ENCODE measurements at places on chromosomes 1 and 21.

DNA sequence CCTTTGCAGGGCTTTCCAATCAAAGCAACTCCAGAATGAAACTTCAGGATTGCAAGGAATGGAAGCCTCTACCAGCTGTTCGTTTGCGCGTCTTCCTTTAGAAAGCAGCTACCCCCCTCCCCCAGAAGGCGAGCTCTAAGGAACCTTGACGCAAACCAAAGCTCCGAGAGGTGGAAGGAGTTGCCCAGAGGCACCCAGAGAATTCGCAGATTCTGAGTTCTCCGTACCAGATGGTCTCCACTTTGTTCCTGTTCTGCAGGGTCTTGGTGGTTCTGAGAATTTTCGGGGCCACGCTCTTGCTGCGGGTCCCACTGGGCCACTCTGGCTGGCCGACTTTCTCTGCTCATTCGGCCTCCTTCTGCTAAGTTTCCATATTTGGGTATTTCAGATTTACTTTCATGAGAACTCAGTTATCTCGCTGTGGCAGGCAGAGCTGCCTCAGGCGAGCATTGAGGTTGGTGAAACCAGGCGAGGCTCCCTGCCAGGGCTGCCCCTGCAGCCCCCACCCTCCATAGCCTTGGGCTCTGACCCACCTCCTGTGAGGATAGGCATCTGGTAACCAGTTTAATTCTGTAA, 801 bp downstream of the TRAF5 start:
- DNase-seq: no peak

- DNase-seq: no peak
Observed at GRCh38 chr1:207840380-207840779, 70.5 kb downstream of the CD34 start.

GRCh38 chr1:242718967-242719366, 194.5 kb upstream of the PLD5 start:
- no peak for DNase-seq

DNA sequence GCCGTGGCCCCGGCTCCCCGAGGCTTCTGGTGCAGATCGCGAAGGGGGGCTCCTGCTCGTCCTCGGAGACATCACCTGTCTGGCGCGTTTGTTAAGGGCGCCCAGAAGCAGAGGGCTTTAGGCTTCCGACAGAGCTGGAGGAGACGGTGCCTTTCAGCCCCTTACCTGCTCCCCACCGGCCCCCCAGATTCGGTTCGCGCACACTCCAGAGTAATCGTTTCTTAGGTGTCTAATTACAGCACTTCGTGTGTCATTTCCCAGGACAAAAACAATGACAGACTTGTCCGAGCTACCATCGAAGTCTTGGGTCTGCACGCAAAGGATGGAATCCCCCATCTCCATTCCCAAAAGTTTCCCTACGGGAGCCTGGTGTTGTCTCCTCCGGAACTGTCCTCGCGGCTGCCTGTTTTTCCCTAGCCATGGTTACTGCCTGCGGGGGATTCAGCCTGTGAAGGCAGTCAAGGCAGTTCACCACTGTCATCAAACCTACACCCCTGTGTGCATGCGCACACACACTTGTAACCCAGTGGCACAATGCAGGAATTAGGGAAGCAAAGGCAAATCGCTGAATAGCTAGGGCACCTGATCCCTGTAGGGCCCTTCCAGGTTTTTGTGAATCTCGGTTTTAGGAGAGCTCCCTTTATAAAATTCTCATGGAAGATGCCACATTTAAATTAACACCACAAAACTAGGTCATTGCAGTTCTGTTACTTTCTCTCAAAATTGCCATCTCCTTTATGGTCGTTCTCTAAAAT, 738 bp upstream of the CDC42BPA start:
- DNase-seq: no peak

DNA sequence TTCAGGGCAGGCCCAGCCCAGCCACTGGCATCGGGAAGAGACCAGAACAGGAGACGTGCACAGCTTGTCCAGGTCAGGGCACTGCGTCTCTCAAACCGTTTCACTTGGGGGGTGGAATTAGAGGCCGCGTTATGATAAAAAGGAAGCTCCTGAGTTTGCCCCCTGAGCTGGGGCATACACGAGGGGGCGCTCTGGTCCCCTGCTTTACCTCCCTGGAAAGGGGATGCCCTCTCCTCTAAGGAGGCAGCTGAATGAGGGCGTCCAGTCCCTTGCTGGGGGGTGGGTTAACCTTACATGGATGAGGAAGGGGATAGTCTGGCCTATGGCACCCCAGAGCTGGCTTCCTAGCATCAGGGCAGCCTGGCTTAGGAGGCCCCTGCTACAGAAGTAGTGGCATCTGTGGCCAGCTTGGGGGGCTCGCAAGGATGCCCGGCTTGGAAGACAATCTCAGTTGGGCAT, 2.3 kb downstream of the MYOG start:
- DNase-seq: no peak

DNA sequence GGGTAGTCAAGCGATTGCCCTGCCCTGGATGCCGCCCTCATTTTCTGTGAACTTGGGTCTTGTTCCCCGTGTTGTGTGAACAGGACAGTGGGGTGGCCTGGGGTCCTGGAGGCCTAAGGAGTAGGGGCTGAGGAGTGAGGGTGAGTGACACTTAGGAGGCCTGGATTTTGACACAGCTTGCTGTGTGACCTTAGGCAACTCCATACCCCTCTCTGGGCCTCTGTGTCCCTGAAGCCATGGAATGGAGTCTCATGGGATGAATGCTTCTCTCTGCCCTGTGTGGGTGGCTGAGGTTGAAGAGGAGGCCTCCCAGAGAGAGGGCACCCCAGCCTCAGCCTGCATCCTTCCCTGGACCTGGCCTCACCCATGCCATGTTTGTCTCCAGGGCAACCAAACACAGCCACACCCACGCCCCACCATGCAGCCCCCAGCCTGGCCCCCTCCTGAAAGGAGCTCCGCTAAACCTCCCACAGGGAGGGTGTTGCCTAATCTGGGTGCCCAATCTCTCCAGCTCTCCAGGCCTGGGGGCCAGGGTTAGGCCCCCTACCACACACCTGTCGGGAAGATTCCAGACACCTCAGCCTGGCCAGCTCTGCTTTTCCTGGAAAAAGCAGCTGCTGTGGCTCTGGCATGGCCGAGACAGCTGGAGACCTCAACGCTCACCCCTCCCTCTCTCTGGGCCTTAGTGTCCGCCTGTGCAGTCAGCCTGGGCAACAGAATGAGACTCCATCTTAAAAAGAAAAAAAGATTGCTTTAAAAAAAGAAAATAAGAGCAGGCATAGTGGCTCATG, 9.9 kb downstream of the MYOM3 start:
- DNase-seq: no peak

DNA sequence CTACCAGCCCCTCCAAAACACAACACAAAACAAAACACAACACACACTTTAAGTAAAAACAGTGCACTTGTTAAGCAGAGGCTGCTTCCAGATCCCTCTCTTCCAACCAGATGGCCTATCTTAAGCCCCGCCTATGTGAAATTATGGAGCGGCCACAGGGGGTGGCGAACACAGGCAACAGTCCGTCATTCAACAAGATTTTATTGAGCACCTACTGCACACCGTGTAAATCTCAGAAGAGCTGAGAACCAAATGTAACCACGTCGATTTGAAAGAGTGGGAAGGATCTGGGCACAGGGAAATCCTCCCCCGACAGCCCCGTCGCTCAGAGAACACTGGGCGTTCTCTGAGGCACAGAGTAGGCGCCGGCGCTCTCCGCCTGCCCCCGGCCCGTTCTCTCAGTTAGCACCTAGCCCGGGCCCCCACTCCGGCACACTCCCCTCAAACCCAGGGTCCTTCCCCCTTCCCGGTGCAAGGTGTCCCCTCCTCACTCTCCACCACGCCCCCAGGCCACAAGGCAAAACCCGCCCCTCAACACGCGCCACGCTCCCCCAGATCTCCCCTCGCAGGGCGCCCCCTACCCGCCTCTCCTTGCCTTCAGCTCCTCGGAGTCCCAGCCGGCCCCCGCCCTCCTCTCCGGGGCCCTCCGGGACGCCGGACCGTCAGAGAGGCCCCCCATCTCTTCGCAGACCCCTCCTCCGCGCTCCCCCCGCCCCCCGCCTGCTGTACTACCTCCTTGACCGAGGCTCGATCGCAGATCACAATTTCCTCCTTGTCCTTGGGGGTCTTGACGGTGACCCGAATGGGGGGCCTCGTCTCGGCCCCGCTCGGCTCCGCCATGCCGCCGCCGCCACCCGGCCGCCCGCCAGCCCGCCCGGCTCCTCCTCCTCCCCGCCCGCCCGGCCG, 483 bp downstream of the UBQLN4 start:
- DNase-seq: peak; percentile 67

GRCh38 chr1:75970631-75971030, 38.4 kb upstream of the ASB17 start:
- no peak for DNase-seq

DNA sequence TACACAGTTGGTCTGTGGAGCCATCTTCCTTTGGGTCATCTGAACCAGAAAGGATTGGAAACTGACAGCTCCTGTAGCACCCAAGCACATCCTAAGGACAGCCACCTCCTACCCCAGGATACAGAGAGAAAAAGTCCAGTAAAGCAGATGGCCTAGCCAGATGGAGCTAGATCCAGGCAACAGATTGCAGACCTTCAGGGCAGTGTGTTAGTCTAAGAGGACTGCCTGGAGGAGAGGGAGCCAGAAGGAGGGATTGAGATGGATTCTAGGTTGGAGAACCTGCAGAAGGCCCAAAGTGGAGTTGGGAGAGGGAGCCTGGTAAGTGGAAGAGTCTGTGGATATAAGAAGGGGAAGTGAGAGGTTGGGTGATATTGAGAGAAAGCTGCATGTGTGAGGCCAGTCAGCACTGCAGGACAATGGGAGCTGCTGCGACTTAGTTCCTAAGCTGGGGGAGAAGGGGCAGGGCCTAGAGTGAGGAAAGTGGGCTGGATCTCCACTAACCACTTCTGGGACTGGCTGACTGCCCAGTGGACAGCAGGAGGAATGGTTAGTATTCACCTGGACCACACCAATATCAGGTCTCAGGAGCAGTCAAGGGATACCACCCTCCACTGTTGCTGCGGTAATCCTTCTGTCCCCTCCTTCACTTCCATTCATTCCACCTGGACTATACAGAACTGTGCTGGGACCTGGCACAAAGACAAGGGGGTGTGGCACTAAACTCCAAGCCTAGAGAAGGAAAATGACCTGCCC, 13.4 kb downstream of the BCAN start:
- no peak for DNase-seq

- DNase-seq: no peak
Observed at GRCh38 chr1:118151312-118151937, 33.6 kb downstream of the SPAG17 start.

DNA sequence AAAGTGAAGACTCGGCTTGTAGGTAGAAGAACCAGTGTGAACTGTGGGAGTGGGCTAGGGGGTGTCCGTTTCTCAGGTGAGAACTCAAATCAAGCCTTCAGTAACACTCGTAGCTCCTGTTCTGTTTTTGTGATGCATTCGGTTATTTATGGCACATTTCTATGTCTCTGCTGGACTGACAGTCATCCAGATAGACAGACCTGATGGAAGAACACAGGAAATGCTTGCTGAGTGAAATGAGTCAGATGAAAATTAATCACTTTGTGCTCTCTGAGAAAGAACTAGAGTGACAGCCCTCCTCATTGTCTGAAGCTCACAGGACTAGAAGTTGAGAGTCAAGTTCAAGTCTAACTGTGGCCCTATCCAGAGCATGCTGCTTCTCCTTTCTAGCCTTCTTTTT, 360.1 kb upstream of the PLXNA2 start:
- DNase-seq: no peak

- DNase-seq: no peak
Observed at GRCh38 chr1:119715542-119715941, 3.8 kb downstream of the PHGDH start.

DNA sequence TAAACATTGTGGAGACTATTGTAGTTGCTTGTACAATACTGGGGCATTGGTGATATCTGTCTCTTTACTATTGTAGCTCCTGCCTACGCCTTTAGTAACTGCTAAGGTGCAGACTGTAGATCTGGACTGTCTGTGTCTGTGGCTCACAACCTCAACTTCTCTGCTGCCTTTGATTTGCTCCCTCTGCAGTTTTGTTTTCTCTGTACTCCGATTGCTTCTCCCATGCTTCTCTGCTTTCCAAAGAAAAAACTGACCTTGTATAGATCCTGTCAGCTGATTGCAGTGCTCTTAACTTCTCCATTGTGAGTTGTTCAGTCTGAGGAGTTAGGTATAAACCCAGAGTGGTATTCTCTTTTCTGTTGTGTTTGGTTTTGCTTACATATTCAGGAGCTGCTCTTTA, 15.3 kb downstream of the MAGI3 start:
- no peak for DNase-seq

DNA sequence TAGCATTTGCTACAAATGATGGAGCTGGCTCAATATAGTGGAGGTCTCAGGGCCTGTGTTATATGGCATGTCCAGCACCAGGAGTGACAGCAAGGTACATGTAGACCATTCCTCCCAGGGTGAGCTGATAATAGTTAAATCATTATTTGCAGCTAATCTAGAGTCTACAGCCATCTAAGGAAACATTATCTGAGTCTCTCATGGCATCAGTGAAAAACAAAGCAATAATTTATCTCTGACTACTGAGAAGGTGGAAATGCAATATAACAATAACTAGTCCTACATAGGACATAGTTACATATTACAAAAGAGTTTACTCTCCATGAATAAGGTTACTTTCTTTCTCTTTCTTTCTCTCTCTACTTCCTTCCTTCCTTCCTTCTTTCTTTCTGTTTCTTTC, 143.4 kb upstream of the KCNK2 start:
- no peak for DNase-seq

GRCh38 chr1:227102056-227102455, 162.0 kb downstream of the COQ8A start:
- DNase-seq: no peak

GRCh38 chr1:17488995-17489767, 49.7 kb upstream of the RCC2 start:
- no peak for DNase-seq

DNA sequence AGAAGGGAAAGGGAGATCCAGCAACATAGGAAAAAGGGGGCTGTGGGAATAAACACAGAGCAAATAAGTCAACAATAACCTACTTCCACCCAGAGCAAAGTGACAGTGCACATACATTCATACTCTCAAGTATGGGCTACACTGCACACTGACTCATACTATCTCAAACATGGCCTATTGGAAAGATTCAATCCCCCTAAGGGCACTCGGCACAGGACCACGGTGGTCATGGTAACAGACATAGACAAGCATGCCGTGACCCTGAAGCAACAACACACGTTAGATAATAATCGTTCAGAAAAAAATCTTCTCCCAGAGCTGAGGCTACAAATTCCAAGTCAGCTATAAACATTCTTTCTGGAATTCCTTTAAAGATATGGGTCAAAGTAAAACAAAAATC, 16.8 kb upstream of the JAK1 start:
- DNase-seq: no peak

- no peak for DNase-seq
Observed at GRCh38 chr1:233993651-233994050, 89.2 kb downstream of the SLC35F3 start.

DNA sequence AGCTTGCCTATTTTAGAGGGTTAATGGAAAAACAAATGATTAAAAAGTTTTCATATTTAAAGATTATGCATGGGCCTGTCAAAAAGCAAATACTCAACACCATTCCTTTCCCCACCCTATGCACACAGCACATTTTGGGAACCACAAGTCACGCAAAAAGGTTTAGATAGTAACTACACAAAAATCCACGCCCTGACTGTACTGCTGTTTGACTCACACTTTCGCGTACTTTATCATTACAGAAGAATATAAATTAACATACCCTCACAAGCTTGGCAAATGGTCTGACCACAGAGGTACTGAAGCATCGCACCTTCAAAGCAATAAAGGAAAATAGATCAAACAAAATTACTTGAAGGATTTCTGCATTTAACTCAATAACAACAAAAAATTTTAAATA, 1.4 kb downstream of the ATP5PO start:
- no peak for DNase-seq

Data from T-helper 1 cell (primary cell).